IMR-90 (cell line): ENCODE measurements at places on chromosomes 3 and 15. TPM values are rescaled to one million over a fixed set of nuclear protein-coding genes. Genes with fewer than 3 reads are reported as not detected.

- no peak overlapping the region for H3K27ac ChIP-seq
- no peak overlapping the region for H3K4me3 ChIP-seq
- H3K36me3 ChIP-seq = peaks cover 18% of the 10 kb centered on the region
- H3K4me1 ChIP-seq = peaks cover 20% of the 10 kb centered on the region
- H3K27me3 ChIP-seq = no peaks in the 10 kb centered on the region
Measured at GRCh38 chr3:46546896-46547440, 19.1 kb downstream of the LRRC2 start.

DNA sequence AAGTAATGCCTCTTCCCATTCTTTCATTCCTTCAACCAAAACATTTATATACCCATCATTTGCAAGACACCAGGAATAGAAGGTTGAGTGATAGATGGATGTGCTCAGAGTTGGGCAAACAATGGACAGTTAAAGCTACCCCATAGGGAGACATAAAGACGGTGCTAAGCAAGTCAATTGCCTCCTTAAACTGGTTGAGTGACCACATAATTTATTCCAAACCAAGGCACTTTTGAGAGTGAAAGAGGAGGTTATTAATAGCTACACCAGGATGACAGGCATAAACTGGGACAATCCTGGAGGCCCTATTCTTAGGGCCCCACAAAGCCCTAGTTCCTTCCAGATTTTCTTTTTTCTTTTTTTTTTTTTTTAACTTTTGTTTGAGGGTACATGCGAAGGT, 21.4 kb upstream of the DYNC1LI1 start:
- peaks cover 2% of the 10 kb centered on the region; the same call in 1 of the 2 replicates for H3K4me1 ChIP-seq
- H3K27ac ChIP-seq = no peak overlapping the region
- no peak for DNase-seq
- H3K4me3 ChIP-seq = no peak overlapping the region

DNA sequence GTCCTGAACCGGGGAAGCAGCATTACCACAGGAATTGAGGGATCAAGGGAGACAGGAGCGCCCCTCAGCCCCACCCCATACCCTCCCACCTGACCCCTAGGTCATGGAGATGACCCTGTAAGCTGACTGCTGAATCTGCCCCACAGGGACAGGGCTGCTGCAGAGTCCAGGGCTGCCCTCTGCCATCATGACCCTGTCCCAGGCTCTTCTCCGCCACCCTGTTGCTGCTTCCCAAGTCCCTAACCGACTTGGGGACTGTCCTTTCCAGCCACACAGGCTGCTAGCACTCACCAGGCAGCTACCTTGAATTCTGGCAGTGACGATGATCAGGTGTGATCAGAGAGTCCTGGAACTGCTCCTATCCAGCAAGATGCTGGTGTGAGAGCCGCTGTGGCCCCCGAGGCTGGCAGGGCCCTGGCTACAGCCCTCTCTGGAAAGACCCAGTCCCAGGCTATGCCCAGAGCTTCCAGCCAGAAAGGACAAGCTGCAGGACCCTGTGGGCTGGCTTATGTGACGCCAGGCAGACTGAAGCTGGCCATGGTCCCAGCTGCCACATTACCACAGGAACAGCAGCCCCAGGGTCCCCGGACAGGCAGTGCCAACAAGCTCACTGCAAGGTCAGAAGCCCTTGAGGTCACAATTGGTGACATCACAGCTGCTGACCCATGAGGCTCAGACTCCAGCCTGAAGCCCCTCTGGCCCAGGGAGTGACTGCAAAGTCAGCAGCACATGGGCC, at the start of gene C3orf22:
TSS of gene C3orf22 (minus strand) at position 597 of the 736 bp plus-strand sequence. CDS start 5,542 bp downstream, outside the sequence.
- no peak within 1 kb of the TSS for H3K27ac ChIP-seq
- no peak for DNase-seq
- no peaks in the 10 kb centered on the region for H3K4me1 ChIP-seq
- no peaks in the 10 kb centered on the region for H3K36me3 ChIP-seq

The MINAR1 gene
- polyA plus RNA-seq = 0.55 and 0.65 TPM in 2 replicates
